Liver (tissue), 10 donors: ENCODE measurements at places on chromosomes 13 and 19.

DNA sequence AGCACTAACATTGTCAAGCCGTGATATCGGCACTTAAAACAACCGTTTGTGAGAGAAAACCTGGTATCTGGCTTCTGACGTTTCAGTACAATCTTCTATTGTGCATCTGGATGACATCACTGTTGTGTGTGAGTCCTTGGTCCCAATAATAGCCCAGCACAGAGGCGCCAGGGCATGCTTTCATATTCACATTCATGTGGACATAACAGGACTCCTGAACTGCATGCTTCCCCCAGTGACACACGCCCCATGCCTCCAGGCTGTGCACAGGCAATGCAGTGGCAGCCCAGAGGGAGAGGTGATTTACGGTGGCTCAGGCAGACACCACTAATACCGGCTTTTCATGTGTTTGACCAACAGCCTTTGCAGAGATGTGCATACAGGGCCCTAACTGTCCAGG is 58.1 kb downstream of the MRPL57 start:
- no peak for DNase-seq

GRCh38 chr13:40692946-40693345 is 26.5 kb upstream of the FOXO1 start:
- no peak for DNase-seq

GRCh38 chr13:97387890-97388289 is 46.1 kb upstream of the RAP2A start:
- no peak for DNase-seq

GRCh38 chr13:74191410-74191809 is 57.2 kb upstream of the KLF12 start:
- no peak for DNase-seq

GRCh38 chr19:39405958-39406655 is 540 bp upstream of the ZFP36 start:
- no peak for DNase-seq

- no peak for DNase-seq
Measured at GRCh38 chr13:89204435-89204834, 1533.3 kb downstream of the SLITRK5 start.

GRCh38 chr19:43738780-43739211 is 16.0 kb downstream of the SMG9 start:
- DNase-seq: no peak

GRCh38 chr19:4045597-4046361 is 20.9 kb downstream of the ZBTB7A start:
- DNase-seq: no peak

DNA sequence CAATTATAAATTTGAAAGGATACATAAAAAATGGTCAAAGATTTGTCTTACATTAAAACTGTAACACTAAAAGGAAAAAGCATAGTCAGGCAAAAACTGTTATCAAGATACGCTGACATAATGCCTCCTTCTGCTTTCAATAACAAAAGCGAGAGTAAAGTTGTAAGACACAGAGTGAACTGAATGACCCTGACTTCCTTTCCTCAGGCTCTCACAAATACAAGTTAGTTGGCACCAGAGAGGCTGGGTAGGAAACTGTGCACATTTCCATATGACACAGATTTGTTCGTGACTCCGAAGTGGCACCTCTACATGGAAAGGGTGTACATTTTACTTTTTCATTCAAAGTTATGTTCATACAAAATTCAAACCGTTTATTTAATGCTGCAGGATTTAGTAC is 15.4 kb downstream of the FGF14 start:
- DNase-seq: no peak

DNA sequence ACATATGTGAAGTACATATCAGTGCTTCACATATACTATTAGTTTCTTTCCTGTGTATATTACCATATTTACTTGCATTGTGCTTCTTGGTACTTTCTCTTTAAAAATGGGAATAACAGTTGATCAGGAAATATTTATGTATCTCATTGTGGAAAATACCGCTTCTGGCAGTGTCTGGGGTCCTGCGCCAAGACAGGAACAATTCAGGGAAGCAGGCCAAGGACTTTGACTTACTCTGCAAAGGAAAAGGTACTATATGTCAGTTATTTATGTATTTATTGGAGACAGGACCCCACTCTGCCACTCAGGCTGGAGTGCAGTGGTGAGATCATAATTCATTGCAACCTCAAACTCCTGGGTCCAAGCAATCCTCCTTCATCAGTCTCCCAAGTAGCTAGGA is 57.7 kb upstream of the NBEA start:
- DNase-seq: no peak

DNA sequence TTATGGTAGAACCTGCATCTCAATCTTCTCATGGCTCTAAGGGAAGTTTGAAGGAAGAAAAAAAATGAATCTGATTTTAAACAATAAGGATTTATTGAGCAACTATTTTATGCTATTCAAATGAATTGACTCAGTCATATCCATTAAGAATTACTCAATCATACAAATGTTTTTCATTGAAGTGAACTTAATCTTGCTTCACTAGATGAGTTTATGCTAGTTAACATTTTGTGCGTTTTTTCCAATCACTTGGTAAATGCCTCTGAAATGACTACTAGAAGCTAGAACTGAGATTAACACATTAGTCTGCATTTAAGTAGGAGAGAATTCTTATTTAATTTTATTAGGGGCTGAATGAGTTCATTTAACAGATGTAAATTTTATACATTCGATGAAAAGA is 25.2 kb downstream of the RXFP2 start:
- no peak for DNase-seq

DNA sequence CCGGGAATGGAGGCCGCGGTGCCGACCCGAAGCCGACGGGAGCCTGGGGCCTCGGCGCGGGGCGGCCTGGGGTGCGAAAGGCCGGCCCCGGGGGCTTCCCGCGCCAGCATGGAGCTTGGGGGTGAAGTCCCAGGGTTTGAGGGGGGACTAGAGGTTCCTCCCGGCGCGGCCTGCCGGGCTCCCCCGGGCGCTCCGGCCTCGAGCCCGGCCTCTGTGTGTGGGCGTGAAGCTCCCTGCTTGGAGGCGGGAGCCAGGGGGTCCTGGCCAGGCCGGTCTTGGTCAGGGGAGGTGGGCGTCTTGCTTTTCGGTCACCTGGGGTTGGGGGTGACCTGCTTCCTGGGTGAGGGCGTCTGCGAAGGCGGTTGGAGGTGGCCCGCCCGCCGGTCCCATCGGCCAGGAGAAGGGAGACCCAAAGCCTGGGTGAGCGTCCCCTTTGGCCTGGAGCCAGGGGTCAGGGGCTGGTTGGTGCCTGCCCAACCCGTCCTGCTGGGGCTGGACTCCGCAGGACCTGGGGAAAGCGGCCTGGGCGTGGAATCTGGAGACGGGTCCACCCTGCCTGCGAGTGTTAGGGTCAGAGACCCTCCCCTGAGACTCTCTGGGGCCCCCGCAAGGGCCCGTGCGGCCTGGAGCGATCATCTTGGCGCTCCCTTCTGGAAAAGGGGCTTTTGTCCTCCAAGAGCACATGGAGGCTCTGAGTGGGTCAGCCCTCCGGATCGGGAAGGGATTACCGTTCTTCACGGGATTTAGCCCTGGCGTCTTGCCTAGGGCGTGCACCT is 535 bp downstream of the BSG start:
- peak; percentile 71 for DNase-seq

GRCh38 chr19:38047049-38047438 is 140.0 kb downstream of the SIPA1L3 start:
- DNase-seq: no peak

DNA sequence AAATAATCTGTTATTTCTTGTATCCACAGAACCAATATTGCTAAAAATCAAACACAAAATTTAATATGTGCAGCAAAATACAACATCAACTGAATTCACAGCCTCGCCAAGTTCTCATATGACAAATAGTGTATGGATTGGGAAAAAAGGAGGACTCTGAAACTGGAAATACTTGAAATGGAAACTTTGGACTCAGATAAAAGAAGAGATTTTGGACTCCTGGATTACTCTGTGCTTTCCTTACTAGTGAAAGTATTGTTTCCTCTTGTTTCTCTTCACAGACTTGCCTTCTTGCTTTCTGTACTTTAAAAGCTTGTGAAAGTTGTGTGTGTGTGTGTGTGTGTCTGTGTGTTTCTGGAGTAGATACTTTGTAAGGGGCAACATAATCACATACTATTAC is 1596.3 kb downstream of the PCDH9 start:
- no peak for DNase-seq

DNA sequence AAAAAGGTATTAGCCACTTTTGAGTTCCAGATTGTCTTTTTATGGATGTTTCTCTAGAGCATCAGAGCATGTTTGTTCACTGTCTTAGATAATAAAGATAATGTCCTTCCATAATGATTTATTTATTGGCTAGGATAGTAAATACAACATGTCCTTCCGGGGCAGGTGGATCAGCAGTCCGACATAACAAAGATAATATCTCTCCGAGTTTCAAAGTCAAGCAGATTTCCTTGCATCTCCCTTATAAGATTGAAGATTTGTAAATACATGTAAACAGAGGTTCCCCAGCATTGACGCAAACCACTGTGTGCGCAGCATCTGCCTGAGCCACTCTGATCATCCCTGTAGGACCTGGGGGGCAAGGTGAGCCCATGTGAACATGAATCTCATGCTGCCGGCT is 8.8 kb upstream of the KLK15 start:
- no peak for DNase-seq

DNA sequence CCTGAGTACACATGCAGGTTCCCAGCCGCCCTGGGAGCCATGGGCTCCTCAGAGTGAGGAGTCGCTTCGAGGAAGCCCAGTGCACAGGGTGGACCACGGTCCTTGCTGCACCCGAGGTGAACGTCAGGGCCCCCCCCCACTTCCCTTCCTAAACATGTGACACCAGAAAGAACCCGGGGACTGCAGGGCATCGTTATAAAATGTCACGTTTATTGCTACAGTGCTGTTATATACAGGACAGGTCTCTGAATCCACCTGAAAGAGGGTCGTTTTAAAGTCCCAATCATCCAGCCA is 3.8 kb upstream of the UQCR11 start:
- DNase-seq: no peak

- peak; percentile 67 for DNase-seq
Measured at GRCh38 chr19:46990991-46991676, 28.5 kb upstream of the NPAS1 start.

GRCh38 chr19:50329146-50329925 is at the start of gene KCNC3:
KCNC3 (minus strand) TSS chr19:50329377; CDS start chr19:50329082, 295 bp downstream.
- DNase-seq: peak; percentile 96

DNA sequence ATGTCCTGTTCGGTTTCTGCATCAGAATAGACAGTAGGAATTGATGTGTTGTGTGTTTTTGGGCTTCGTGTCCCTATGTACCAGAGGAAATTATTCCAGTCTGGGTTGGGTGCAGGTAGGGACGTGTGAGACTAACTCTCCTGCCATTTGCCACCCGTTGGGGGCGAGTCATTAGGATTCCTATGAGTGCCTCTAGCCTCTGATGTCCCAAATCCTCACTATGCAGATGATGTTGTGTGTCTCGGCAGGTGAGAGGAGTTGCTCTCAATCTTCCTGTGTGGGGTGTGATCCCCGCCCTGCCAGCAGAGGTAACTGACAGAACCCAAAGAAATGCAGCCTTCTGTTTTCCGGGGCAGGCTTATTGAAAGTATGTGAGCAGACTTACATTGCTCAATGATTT is 31.2 kb upstream of the ZNF331 start:
- DNase-seq: no peak

GRCh38 chr19:51466723-51467122 is 8.5 kb upstream of the SIGLEC8 start:
- no peak for DNase-seq

GRCh38 chr13:48579165-48579918 is 46.5 kb upstream of the RCBTB2 start:
- DNase-seq: peak; percentile 24

DNA sequence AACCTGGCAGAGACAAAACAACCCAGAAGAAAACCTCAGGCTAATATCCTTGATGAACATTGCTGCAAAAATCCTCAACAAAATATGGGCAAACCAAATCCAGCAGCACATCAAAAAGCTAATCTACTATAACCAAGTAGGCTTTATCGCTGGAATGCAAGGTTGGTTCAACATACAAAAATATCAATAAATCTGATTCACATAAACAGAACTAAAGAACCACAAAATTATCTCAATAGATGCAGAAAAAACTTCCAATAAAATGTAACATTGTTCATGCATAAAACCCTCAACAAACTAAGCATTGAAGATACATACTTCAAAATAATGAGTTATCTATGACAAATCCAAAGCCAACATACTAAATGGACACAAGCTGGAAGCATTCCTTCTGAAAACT is 8.8 kb downstream of the ZNF724 start:
- no peak for DNase-seq
